ENCODE measurements at places on chromosomes 1 and 21.

- no peak for DNase-seq
Measured at GRCh38 chr1:156608981-156609380, 7.7 kb upstream of the GPATCH4 start.

- no peak for DNase-seq
Measured at GRCh38 chr1:229227298-229227919, 43.5 kb upstream of the RAB4A start.

GRCh38 chr1:224513383-224513782, 78.8 kb upstream of the WDR26 start:
- no peak for DNase-seq

DNA sequence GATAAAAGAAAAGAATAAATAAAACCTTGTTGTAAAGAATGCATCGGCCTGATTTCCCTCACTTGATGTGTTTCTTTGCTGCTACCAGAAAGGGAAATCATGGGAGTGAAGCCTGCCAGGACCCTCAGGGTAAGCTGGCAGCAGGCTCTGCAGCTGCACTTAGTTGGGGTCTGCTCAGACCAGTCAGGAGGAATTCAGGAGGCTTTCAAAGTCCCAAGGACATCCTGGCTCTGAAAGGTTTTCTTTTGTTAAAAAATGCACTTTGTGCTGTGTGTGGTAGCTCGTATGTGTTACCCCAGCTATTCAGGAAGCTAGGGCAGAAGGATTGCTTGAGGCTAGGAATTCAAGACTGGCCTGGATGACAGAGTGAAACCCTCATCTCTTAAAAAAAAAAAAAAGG, 254.8 kb downstream of the ZNF648 start:
- DNase-seq: no peak

DNA sequence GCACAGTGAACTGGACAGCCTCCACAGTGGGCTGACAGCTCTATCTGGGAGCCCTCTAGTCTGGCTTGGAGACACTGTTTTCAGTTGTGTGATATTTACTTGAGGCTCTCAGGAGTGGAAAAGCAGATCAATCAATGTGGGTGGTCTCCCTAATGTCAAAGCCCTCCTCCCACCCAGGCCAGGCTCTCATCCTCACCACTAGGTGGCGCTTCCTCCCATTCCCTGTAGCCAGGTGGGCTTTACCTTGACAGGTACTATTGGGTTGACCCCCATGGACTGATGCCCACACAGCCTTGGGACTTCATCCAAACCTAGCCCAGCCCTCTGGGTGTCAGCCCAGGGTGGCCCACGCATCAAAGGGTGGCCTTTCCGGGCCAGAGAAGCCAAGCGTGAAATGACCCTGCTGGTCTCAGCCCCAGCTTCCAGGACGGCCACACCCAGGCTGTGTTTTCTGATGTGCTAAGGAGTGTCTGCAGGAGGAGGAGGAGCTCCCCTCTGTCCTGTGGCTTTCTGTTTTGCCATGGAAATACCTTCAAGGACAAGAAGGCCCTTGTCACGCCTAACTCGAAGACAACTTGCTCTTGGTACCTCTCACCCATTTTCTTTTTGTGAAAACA, 54.0 kb downstream of the CLIC6 start:
- DNase-seq: no peak

GRCh38 chr1:115284209-115284608, 53.8 kb downstream of the NGF start:
- no peak for DNase-seq

DNA sequence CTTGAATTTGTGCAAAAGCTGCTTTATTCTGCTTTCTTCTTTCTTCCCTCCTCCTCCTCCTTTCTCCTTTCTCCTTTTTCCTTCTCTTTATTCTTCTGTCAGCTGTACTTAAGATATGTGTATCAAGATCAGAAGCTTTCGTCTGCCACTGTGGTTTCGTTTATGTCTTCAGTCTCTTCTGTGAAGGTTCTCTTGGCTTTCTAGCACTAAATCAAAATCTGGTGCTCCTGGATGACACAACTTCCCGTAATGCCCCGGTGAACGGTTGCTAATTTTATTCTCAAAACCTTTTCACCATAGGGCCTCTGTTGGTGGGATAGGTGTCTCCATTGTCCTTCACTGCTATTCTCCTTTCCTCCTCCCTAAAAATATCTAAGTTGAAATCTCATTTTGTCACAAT, 5.0 kb downstream of the ATF6 start:
- no peak for DNase-seq

GRCh38 chr1:27592232-27592930, 11.6 kb downstream of the AHDC1 start:
- no peak for DNase-seq

- DNase-seq: no peak
Measured at GRCh38 chr1:55262822-55263221, 47.7 kb upstream of the USP24 start.

DNA sequence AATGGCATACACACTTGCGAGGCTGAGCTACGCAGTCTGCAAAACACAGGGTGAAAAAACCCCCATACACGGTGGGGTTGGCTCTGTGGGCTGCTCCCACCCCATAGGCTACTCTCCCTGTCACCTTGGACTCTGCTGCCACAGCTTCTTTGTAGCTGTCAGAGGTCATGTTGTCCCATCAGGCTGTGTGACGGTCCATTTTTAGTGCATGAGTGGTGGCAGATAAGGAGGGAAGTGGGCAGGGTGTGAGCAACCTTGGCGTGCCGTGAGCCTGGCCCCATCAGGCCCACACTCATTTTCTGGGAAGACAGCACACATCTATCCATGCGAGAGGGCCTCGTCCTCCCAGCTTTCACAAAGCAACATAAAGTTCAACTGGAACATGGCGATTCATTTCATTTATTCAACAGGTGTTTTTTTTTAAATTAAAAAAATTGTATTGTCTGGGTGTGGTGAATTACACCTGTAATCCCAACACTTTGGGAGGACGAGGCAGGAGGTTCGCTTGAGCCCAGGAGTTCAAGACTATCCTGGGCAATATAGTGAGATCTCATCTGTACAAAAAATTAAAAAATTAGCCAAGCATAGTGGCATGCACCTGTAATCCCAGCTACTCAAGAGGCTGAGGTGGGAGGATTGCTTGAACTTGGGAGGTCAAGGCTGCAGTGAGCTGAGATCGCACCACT, 9.5 kb downstream of the GPR137B start:
- DNase-seq: no peak

- no peak for DNase-seq
Measured at GRCh38 chr1:32394890-32395432, 720 bp upstream of the BSDC1 start.

DNA sequence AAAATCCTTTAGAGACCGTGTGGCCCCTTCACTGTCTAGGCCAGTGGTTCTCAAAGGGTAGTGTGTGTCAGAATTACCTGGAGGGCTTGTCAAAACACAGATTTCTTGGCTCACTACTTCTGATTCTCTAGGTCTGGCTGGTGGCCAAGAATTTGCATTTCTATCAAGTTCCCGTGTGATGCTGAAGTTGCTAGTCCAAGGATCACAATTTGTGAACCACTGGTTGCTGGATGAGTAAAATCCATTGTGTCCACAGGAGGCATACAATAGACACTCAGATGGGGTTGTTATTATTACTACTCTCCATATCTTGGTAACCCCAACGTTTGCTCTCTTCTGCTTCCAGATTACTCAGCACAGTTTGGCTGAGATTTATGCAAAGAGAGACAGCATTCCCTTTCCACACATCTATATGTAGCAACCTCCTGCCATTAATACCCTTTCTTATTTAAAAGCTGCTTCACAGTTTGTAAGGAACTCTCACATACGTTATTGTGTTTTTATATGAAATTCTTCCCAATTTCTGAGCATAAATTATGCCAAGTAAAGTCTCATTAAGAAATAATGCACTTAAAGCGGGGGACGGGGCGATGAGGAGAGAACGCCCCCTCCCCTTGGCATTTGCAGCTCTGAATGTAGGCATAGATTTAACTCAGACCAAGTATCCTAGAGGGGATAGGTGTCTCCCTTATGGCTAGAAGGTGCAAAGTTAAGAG, 720 bp upstream of the TMCC2 start:
- no peak for DNase-seq

GRCh38 chr1:205147191-205147835, 25.5 kb upstream of the RBBP5 start:
- DNase-seq: peak; percentile 54
